Coronary artery (tissue), 2 donors: ENCODE measurements at places on chromosomes 1 and 21.
A peak's percentile ranks its signal among the peaks of the same experiment; 100 is the strongest.

DNA sequence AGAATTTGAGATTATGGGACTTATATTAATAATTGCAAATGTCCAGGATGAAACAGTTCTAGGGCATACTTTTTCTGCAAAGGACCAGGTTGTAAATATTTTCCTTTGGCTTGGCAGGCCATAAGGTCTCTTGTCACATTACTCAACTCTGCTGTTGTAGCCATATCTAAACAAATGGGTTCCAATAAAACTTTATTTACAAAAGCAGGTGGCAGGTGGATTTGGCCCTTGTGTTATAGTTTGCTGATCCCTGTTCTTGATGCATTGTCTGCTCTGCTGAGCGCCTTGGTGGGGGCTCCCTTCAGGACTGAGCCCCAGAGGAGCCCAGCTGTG is 258.5 kb downstream of the FOXD2 start:
- DNase-seq = peak; percentile 55

GRCh38 chr21:41195311-41195710 is 27.4 kb downstream of the BACE2 start:
- no peak for DNase-seq

GRCh38 chr1:231070758-231071444 is 30.8 kb upstream of the FAM89A start:
- DNase-seq = no peak

GRCh38 chr1:49298304-49298703 is 521.6 kb upstream of the BEND5 start:
- no peak for DNase-seq

DNA sequence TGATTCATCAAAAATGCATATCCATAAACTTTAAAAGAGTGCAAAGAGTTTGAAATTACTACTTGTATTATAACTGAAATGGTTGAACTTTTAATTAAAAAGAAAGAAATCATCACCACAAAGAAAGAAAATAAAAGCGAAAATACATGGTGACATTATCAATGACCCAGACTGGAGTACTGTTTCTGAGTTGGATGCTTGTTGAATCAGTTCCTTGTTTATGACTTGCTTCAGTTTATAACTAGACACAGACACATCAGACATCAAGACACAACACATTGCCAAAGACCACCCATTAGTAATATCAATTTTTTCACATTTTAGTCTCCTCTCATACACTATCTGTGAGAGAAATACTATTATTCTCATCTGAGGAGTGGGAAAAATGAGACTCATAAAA is 293.0 kb downstream of the MRPL39 start:
- DNase-seq = no peak

GRCh38 chr1:42431514-42431913 is 24.3 kb downstream of the ZMYND12 start:
- no peak for DNase-seq
